Activated CD8-positive, alpha-beta memory T cell treated with anti-CD3 and anti-CD28 coated beads for 1 hour (primary cell): ENCODE measurements at places on chromosomes 13 and 19.

- no peak for DNase-seq
These were observed 18.7 kb downstream of the CEBPA start for GRCh38 chr19:33283589-33283988.

DNA sequence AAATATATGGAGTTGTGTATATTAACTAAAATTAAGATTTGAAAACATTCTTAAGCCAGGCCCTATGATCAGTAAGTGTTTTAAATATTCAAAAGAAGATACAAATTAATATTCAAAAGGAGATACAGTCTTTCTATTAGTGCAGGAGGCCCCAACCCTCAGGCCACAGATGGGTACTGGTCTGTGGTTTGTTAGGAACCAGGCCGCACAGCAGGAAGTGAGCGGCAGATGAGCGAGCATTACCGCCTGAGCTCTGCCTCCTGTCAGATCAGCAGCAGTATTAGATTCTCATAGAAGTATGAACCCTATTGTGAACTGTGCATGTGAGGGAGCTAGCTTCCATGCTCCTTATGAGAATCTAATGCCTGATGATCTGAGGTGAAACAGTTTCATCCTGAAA lies 232.9 kb downstream of the FOXO1 start:
- no peak for DNase-seq

DNA sequence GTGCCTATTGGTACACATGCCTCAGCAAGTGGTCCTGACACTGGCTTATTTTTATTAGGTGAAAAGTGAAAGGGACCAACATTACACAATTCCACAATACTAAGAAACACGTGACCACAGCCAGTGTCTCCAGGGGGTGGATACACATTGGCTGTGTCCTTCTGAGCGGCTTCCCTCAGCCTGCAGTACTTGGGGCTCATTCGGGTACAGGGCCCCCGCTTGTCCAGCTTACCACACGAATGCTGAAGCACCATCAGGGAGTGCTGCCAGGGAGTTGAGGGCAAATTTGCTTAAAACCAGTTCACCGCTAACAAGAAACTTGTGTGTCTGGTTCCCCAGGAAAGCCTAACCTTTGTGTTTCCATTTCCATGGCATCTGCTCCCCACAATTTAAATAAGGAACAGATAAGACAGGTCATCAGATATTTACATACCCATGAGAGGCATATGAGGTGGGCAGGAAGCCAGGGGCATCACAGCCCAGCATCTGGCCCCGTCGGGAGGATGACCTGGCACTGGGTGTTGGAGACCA lies 23.3 kb downstream of the PBX4 start:
- no peak for DNase-seq

DNA sequence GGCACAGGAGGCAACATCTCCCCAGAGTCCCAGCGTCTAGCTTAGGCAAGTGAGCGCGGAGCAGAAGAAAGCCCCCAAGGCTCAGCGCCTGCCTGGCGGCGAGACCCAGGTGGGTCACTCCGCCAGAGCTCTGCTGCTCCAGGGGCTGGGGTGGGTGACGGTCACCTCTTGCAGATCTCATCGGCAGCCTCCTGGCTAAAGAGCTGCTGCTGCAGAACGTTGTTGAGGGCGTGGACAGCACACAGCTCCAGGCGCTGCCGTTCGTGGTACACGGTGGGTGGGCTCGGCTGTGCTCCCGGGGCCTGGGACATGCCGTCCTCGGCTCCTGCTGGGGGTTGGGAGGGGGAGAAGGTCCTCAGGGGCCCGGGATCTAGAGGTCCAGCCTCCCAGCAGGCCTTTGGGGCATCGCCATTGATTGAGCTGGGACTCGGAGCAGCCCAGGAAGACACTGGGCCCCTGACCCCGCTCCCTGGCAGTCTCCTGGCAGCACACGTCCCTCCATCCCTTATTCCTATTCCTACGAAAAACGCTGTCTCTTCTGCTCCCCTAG lies 795 bp downstream of the JOSD2 start:
- DNase-seq, result no peak

- DNase-seq, result no peak
These were observed 1.1 kb downstream of the AKAP8L start for GRCh38 chr19:15417699-15418098.

GRCh38 chr19:16327911-16328823 lies 3.5 kb downstream of the KLF2 start:
- no peak for DNase-seq
